ENCODE measurements at places on chromosomes 12 and 14.

GRCh38 chr14:95072310-95072905 is 84.9 kb downstream of the DICER1 start:
- no peak for DNase-seq

- DNase-seq, result no peak
Measured at GRCh38 chr12:92721130-92721529, 18.3 kb downstream of the PLEKHG7 start.

DNA sequence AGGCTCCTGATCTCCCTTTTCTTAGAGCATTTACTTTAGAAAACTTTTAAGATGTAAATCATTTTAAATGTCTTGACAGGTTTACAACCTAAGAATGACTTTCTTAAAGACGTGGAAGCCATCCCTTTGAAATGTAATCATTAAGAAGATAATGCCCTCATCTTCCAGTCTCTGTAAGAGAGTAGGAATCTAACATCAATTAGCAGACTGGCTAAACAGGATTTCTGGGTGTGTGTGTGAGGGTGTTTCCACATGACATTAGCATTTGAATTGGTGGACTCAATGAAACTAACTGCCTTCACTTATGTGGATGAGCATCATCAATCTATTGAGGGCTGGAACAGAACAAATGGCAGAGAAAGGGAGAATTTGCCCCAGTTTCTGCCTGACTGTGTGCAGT is 329.5 kb downstream of the RPL10L start:
- DNase-seq, result no peak

DNA sequence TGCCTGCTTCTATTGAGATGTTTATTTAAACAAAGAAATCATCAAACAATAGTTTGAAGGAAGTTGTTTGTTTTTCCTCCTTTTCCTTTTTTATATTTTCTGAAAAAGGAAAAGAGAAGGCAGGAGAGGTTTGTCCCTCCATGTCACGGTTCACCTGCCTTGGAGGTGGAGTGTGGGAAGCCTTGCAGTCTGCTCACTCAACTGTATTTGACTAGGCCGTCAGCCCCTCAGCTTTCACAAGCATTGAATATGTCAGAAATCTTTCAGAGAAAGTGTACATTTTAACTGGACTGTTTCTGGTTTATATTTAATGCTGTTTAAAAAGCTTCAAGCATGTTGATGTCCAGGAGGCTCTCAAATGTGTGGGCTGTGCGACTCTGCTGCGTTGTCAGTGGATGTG is 370.4 kb downstream of the NPAS3 start:
- no peak for DNase-seq

GRCh38 chr12:98745578-98746391 is 100.7 kb downstream of the APAF1 start:
- DNase-seq, result peak; percentile 61

All from right hindlimb (tissue), 1 donor.